ENCODE measurements at places on chromosomes 2 and 18. TPM values are rescaled to one million over a fixed set of nuclear protein-coding genes. Genes with fewer than 3 reads are reported as not detected.

DNA sequence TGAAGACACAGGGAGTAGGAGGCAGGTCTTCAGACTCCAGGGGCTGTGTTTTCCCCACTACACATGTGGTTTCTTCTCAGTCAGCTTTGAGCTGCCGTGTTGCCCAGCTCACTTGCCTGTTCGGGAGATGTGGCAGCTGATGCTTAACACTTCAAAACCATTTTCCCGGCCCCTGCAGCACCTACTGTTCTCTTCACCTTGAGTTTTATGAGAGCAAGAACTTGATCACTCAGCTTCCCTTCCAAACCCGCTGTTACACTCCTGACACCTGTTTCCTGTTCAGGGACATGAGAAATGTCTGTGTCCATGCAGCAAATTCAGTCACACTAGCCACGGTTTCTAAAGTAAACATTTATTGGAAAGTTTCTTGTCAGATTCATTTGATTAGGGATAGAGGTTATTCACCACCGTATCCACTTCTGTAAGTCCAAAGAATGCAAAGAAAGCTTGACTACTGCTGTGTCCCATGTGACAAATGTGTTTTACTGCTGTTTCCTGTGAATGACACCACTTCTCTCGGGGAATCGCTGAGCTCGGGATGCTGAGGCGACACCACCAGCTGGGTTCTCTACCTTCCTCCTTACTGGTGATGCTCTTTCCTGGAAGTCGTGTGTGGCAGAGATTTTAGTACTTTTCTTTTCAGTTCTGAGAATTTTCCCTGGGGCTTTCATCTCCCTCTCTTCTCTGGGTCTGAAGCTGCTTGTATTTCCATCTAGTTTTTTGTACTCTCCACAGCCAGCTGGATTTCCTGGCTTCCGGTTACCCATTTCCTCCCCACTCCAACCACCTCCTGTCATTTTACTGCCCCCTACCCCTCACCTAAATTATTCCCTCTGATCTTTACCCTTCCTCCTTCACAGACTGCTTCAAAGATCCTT, 91.7 kb downstream of the KLF7 start:
- no peak for DNase-seq

- no peak for DNase-seq
Measured at GRCh38 chr2:231017231-231017598, 20.1 kb upstream of the C2orf72 start.

DNA sequence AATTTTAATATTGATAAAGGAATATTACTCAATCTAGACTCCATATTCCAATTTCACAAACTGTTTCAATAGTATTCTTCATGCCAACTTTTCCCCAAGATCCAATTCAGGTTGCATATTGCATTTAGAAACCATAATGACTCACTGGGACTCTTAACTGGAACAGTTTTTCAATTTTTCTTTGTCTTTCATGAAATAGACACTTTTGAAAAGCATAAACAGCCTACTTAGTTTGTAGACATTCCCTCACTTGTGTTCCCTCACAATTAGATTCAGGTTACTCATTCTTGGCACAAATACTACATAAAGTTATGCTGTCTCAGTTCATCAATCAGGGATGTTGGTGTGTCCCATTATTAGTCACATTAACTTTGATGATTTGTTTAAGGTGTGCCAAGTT, 1768.4 kb upstream of the PIK3C3 start:
- no peak for DNase-seq

GRCh38 chr2:9167718-9168657, 38.6 kb upstream of the ASAP2 start:
- no peak for DNase-seq

GRCh38 chr18:74115046-74115445, 32.6 kb downstream of the FBXO15 start:
- DNase-seq = no peak

AQP4 gene
- 9.2 TPM for total RNA-seq

GRCh38 chr18:48612511-48612910, 73.7 kb downstream of the CTIF start:
- no peak for DNase-seq

DNA sequence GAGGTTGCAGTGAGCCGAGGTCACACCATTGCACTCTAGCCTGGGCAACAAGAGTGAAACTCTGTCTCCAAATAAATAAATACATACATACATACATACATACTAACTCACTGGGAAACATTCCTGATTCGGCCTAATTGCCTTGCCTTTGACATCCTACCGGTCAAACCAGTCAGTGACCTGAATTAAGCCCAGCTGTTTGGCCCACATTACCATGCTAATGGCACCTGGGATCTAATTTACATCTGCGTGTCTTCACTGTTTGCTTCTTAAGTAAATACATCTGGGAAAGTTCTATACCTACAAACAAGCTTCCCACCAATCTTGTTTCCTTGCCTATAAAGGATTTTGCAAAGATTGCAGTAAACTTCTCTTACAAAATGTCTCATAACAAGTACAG, 230.2 kb upstream of the ZC3H15 start:
- DNase-seq = no peak

DNA sequence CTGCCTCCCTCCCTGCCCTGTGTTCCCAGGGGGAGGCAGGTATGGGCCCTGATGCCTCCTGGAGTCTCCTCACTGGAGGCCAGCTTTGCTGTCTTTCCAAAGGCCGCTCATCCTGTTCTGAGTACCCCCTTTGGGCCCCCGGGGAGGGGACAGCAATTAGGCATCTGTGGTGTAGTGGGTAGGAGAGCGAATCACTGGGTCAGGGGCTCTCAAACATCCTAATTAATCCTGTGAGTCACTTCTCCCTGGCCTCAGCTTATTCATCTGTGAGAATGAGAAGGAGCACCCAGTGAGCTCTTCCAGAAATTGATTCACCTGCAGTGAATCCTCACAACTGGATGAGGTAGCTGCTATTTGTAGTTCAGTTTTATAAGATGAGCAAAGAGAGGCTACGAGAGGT, 16.4 kb downstream of the TET3 start:
- no peak for DNase-seq

CTIF gene
- 72.0 TPM for total RNA-seq

GRCh38 chr2:107374249-107374648, 452.4 kb upstream of the RGPD4 start:
- no peak for DNase-seq

RSAD2 gene
- total RNA-seq = 5.4 TPM

DNA sequence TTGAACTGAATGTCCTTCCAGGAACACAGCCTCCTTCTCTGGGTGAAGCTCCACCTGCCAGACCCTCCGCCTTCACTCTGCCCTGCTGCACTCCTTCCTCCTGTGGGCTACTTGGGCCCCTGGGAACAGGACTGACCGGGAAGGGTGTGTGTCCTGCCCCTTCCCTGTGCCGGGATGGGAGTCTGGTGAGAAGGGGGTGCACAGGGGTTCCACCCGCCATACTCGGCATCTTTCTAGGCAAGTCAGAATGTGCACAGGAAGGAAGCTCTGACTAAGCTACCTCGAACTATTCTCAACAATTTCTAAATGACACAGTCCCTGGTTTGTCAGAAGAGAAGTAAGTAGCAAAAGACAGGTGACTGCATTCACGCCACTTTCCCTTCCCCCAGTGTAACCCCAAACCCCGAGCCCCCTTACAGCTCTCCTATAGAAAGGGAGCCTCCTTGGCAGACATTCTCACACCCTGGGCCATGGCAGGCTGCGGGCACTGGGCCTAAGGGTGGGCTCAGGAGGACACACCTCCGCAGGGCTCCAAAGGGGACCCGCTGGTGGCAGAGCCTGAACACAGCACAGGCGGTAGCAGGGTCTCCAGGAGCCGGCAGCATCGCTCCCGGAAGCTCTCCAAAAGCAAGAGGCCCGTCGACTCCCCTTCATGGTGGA, 184.1 kb downstream of the HDAC4 start:
- no peak for DNase-seq

LONRF2 gene
- total RNA-seq = 16.5 TPM

DNA sequence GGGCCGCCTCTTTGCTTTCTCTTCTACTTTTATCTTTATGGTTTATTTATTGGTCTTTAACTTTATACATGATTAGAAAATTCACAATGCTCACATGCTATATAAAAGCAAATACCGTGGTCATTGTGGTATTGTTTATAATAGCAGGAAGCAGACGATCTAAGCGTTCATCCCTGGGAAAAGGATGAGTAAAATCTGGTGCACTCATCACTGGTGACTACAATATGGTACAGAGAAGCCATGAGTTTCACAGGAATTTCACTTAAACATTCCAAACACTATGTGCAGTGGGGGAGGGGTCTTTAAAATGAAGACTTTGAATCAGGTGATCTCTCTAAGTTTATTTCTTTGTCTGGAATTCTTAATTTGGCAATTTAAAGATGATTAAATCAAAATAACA, 97.9 kb downstream of the SCN3A start:
- DNase-seq = no peak

CFAP65 gene
- 0.04 TPM for total RNA-seq

DNA sequence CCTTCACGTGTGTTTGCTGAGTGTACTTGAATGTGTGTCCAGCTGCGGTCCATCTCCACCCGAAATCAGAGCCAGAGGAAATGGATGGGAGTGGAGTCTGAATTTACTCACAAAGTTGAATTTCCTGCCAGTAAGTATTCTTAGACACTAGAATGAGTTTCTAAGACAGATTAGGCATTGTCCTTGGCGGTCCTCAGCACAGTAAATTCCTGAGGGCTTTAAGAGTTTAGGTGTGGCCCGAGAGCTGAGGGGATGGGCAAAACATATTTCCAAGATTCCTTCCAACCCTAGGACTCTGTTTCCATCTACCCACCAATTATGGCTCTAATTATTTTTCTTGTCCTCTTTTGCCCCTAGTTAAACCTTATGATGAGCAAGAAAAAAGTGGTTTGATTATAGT, 90.3 kb upstream of the PHLPP1 start:
- DNase-seq = peak; percentile 32
